ENCODE measurements at places on chromosomes 5 and 9. TPM values are rescaled to one million over a fixed set of nuclear protein-coding genes. Genes with fewer than 3 reads are reported as not detected.

Gene LCN9
- total RNA-seq: not detected

DNA sequence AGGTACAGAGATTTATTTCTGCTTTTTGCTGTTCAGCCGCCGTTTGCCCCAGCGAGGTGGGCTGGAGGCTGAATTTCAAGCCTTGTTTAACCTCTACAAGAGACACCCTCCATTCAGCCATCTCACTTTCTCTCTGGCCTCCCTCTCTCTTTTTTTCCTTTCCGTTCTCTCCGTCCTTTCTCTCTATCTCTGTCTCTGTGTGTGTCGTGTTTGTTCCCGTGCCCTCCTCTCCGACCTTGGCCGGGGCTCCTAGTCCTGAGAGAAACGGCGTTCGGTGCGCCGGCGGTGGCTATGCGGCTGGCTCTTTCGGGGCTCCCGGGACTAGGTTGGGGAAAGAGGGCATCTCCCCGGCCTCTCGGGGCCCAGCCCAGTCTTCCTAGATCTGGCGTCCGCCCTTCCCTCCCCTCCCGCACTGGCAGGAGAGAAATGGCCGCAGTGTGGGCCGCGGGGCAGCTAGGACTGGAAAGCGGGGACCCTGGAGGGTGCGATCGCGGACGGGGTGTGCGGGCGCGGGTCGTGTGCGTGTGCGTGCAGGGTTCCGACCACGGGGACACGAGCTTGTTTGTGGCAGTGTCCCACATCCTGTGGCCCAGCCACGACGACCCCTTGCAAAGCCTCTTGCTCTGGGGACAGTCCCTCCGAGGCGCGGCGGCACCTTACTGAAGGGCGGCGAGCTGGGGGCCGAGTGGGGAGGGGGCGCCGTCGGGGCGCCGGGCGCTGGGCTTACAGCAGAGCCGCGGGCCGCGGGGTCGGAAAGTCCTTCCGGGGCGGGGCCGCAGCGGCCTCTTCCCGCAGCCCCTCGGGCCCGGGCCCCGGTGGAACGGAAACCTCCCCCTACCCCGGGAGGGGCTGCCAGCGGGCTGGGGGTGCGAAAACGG lies 5.7 kb downstream of the LHX2 start:
- DNase-seq: no peak
- no peak overlapping the region for H3K4me3 ChIP-seq
- H3K27me3 ChIP-seq: peaks cover 98% of the 10 kb centered on the region
- no peaks in the 10 kb centered on the region for H3K36me3 ChIP-seq
- H3K27ac ChIP-seq: no peak overlapping the region

DNA sequence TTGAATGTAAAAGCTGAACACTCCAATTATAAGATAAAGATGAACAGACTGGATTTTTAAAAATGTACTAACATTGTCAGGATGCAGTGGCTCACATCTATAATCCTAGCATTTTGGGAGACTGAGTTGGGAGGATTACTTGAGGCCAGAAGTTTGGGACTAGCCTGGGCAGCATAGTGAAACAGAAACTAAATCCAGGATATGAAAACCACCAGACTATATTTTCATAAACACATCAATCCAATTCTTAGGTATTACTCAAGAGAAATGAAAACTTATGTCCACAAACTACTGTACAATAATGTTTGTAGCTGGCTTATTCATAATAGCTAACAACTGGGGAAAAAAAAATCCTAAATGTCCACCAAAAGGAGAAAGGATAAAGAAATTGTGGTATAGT lies 26.8 kb upstream of the NAA35 start:
- H3K4me3 ChIP-seq: no peak overlapping the region
- no peak for DNase-seq
- H3K4me1 ChIP-seq: no peaks in the 10 kb centered on the region
- no peaks in the 10 kb centered on the region for H3K36me3 ChIP-seq

GRCh38 chr9:134890155-134890495 lies 9.5 kb downstream of the FCN2 start:
- H3K4me1 ChIP-seq: peaks cover 2% of the 10 kb centered on the region
- peaks cover 35% of the 10 kb centered on the region for H3K27me3 ChIP-seq
- H3K4me3 ChIP-seq: no peak overlapping the region
- no peaks in the 10 kb centered on the region for H3K36me3 ChIP-seq
- no peak overlapping the region for H3K27ac ChIP-seq
- DNase-seq: no peak

Gene RGMB
- 74.4 TPM for total RNA-seq

- H3K4me3 ChIP-seq: no peak overlapping the region
- no peaks in the 10 kb centered on the region for H3K27me3 ChIP-seq
- H3K4me1 ChIP-seq: no peaks in the 10 kb centered on the region
- peak; percentile 42 for DNase-seq
Observed at GRCh38 chr5:125798307-125798706, 624.9 kb upstream of the GRAMD2B start.

DNA sequence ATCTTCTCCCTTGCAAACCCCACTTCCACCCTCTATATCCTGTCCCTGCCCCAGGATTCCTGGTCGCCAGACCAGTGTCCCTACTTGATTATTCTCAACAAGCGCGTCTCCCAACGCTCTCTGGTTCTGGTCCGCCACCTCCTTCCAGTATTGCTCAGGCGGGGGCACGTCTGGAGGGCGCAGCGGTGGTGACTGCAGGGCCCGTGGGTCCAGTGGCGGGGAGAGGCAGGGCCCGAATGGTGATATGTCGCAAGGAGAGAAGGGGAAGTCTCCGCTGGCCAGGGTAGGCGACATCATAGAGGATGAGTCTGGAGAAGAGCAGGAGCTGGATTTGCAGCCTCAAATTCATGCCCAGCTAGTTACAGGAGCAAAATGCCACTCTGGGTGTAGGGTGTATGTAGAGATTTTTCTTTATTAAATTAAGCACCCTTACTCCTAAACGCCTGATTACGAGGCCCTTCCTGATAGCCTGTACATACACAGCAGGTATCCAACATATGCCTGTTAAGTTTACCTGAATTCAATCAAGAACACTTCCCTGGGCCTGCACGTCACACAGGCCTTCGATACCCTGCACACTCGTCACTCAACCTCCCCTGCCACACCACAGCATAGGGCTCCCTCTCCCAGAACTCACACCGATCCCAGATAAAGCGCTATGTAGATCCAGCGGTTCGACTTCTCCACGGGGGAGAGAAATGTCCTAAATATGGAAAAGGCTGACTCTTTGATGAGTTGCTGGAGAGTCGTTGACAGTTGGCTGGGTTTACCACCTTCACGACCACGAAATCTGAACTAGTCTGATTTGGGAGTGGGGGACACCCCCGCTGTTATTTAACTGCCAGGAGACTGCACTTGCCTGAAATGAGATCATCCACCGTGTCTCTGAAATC lies 4.8 kb downstream of the MCIDAS start:
- no peak overlapping the region for H3K4me3 ChIP-seq
- peaks cover 93% of the 10 kb centered on the region for H3K27me3 ChIP-seq
- peaks cover 2% of the 10 kb centered on the region for H3K4me1 ChIP-seq

- peaks cover under 1% of the 10 kb centered on the region for H3K36me3 ChIP-seq
- H3K27me3 ChIP-seq: no peaks in the 10 kb centered on the region
- no peak overlapping the region for H3K4me3 ChIP-seq
- no peak overlapping the region for H3K27ac ChIP-seq
Observed at GRCh38 chr9:134852906-134853654, 27.5 kb upstream of the FCN2 start.

DNA sequence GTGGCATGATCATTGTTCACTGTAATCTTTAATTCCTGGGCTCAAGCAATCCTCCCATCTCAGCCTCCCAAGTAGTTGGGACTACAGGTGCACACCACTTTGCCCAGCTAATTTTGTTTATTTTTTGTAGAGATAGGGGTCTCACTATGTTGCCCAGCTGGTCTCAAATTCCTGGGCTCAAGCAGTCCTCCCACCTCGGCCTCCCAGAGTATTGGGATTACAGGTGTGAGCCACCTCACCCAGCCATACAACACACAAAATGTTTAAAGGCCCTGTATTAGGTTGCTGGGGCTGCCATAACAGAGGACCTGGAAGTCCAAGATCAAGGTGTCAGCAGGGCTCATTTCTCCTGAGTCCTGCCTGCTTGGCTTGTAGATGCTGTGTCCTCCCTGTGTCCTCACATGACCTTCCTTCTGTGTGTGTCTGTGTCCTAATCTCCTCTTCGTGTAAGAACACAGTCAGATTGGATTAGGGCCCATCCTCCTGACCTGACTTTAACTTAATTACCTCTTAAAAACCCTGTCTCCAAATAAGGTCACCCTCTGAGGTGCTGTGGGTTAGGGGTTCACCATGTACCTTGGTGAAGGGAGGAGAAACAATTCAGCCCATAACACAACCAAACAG lies 5.4 kb downstream of the UBE2QL1 start:
- DNase-seq: no peak
- peaks cover 28% of the 10 kb centered on the region for H3K27me3 ChIP-seq
- H3K36me3 ChIP-seq: no peaks in the 10 kb centered on the region
- H3K27ac ChIP-seq: no peak overlapping the region
- H3K4me1 ChIP-seq: no peaks in the 10 kb centered on the region

Gene SPATA31A3
- not detected for total RNA-seq

Gene GARIN3
- not detected for total RNA-seq

Gene ZNG1A
- 24.2 TPM for total RNA-seq

DNA sequence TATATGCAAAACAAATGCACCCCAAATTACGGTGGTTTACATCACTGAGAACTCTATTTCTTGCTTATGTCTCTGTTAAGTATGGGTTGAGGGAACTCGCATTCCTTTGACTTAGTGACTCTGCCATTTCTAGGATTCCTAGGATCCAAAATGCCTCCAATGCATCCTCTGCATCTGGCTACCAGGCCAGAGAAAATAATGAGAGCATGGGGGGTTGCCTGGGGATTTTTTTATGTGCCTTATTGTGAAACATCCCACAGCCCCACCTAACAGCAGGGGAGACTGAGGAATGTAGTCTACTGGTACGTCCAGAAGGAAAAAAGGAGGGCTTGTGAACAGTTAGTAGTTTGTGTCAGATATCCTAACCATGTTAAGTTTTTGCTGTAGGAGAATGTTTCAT lies 466.0 kb upstream of the ARRDC3 start:
- no peaks in the 10 kb centered on the region for H3K27me3 ChIP-seq
- H3K36me3 ChIP-seq: no peaks in the 10 kb centered on the region
- no peak overlapping the region for H3K4me3 ChIP-seq
- no peaks in the 10 kb centered on the region for H3K4me1 ChIP-seq

DNA sequence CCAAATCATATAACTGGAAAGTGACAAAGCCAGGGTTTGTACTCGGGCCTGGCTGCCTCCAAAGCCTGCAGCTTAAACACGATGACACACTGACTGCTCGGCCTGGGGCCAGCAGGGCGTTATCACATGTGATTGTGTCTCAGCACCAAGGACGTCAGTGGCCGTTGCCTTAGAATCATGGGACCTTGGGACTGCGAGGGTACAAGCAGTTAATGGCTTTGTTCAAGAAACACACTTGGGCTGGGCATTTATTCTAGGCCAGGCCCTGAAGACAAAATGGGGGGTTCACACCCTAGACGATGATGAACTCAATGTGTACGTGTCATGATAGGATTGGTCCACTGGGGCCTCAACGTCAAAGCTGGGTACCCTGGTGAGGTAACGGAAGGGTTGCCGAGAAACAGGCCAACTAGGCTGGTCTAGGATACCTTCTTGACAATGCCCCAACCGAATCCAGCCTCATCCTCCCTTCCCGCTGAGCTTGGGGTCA lies 13.0 kb downstream of the SH3PXD2B start:
- no peaks in the 10 kb centered on the region for H3K27me3 ChIP-seq
- H3K4me1 ChIP-seq: peaks cover 34% of the 10 kb centered on the region
- H3K4me3 ChIP-seq: no peak overlapping the region
- H3K36me3 ChIP-seq: peaks cover 21% of the 10 kb centered on the region
- H3K27ac ChIP-seq: no peak overlapping the region

DNA sequence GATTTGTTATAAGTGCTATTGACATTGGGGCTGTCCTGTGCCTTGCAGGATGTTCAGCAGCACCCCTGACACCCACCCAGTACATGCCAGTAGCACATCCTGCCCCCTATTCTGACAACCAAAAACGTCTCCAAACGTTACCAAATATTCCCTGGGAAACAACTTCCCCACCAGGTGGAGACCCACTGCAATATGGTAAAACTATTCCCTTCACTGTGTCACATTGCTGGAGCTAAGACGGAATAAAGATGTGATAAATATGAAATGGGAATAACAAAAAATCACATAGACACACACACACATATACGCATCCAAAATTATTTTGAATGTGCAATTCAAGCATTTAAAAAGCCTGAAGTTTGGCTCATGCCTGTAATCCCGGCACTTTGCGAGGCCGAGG lies 874.3 kb upstream of the DMAC1 start:
- no peak for DNase-seq
- H3K4me3 ChIP-seq: no peak overlapping the region
- H3K27ac ChIP-seq: no peak overlapping the region
- H3K36me3 ChIP-seq: no peaks in the 10 kb centered on the region
- no peaks in the 10 kb centered on the region for H3K4me1 ChIP-seq

GRCh38 chr5:40680741-40681362 lies 1.1 kb downstream of the PTGER4 start:
- H3K27me3 ChIP-seq: no peaks in the 10 kb centered on the region
- DNase-seq: no peak
- H3K27ac ChIP-seq: no peak overlapping the region
- H3K36me3 ChIP-seq: no peaks in the 10 kb centered on the region
- H3K4me1 ChIP-seq: peaks cover 13% of the 10 kb centered on the region

GRCh38 chr9:107862323-107862722 lies 372.8 kb upstream of the KLF4 start:
- H3K27me3 ChIP-seq: no peaks in the 10 kb centered on the region
- no peak overlapping the region for H3K27ac ChIP-seq

GRCh38 chr5:36373527-36374086 lies 71.9 kb upstream of the RANBP3L start:
- H3K4me1 ChIP-seq: no peaks in the 10 kb centered on the region
- no peaks in the 10 kb centered on the region for H3K27me3 ChIP-seq
- no peaks in the 10 kb centered on the region for H3K36me3 ChIP-seq
- DNase-seq: peak; percentile 38

Gene CYLC2
- total RNA-seq: not detected

DNA sequence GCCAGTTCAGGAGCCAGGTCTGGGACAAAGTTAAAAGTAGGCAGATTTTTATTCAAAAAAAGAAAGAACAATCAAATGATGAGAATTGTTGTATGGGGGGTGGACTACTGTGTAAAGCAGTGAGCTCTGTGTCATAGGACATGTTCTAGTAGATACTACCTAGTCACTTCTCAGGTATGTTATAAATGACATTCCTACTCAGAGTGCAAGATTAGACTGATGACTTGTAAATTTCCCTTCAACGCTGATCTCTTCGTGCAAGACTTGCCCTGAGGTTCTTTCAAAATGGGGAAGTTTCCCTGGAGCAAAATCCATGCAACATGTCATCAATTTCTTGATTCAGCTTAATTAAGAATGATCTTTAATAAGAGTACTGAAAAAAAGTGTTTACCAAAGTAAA lies 175.1 kb downstream of the RORB start:
- H3K36me3 ChIP-seq: no peaks in the 10 kb centered on the region
- no peak overlapping the region for H3K4me3 ChIP-seq
- H3K27me3 ChIP-seq: no peaks in the 10 kb centered on the region
- no peak for DNase-seq
- no peaks in the 10 kb centered on the region for H3K4me1 ChIP-seq
- no peak overlapping the region for H3K27ac ChIP-seq

Gene SVEP1
- 16.7 TPM for total RNA-seq

GRCh38 chr9:129407905-129408452 lies 212.9 kb downstream of the C9orf50 start:
- H3K27me3 ChIP-seq: no peaks in the 10 kb centered on the region
- no peak overlapping the region for H3K27ac ChIP-seq
- DNase-seq: no peak
- H3K36me3 ChIP-seq: no peaks in the 10 kb centered on the region
- peaks cover 14% of the 10 kb centered on the region for H3K4me1 ChIP-seq
- H3K4me3 ChIP-seq: no peak overlapping the region

Gene PCDHGC3
- 21.9 TPM for total RNA-seq

Data from IMR-90 (cell line).